ENCODE measurements at places on chromosomes 3 and 15.

DNA sequence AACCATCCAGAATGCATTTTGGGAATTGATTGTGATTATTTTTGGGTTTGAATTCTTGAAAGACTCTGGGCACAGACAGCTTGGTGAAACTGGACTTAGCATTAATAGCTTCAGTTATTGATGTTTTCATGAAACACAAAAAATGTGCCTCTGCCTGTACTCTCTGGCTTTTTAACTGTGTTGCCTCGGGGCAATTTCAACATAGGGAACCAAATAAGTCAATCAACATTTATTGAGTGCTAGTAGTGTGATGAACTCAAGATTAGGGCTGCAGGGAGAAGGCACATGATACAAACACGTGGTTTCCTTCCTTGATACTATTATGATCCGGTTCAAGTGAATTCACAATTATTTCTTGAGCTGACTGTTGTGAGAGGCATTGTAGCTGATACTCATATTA lies 50.8 kb downstream of the UNC13C start:
- DNase-seq, result no peak

DNA sequence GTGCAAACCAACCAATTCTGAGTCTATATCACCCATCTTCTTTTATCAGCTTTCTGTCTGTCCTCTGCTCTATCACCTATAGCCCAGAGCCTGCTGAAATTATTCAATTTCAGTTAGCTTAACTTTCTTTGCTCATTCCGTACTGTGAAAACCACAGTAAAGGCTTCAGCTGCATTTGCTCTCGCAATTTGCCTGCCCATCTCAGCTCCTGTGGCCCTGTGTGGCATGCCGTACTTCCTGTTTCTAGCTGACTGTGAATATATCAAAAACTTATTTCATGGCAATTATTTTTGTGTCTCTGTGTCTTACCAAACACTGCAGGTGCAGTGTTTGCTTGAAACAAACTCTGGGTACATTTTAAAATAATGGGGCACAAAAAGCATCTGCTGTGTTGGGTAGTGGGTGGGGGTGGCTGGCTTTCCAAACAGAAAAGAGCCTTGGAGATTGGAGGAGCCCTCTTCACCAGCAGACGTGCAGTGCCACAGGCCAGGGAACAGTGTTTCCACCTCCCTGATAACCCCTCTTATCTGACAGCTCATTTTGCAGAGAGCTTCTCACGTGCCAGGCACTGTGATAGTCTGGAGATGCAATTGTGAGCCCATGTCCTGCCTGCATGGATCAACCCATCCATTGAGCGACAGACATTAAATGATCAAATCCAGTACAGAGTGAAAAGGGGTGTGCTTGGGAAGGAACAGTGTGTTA lies 45.2 kb downstream of the GASK1A start:
- DNase-seq, result no peak

DNA sequence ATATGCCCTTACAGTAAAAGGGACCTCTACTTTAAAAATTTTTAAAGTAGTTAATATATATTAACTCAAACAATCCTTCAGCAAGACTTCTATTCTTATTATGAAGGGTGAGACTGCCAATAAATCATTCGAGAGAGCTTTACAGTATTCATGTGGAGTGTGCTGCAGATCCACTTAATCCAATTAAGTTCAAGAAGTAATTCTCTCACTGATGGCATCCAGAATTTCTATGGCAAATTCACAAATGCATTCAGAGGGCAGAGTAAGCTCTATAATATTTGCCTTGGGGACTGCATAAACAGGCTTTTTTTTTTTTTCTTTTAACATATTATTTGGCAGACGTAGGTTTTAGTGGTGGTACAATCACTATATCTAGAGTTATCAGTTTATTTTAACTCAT lies 692.0 kb downstream of the NLGN1 start:
- DNase-seq, result no peak

DNA sequence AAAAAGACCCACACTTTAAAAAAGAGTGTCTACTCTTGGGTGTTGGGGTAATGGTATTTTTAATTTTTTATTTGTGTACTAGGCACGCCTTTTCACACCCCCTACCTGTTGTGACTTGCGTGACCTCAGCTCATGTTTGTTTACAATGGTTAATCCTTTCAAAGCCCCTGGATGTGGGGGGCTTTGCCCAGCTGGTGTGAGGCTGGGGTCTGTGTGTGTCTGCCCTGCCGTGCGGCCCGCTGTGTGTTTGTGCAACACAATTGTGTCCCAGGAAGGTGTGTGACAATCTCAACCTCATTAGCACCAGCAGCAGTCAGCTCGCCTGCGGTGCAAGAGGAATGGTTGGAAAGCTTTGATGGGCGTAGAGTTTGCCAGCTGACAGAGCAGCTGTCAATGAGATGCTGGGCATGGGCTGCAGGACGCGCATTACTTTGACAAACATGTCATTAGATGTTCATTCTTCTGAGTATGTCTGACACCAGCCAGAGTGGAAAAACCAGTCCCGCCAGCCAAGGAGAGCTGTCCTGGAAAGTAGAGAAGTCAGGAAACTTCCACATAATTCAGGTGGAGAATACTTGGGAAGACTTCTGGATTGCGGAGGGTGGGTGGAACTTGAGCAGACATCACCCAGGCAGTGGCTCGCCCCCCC lies 9.6 kb downstream of the LRRK1 start:
- no peak for DNase-seq

GRCh38 chr15:96977886-96978285 lies 647.4 kb downstream of the NR2F2 start:
- DNase-seq, result no peak

GRCh38 chr3:187567661-187568121 lies 102.5 kb downstream of the SST start:
- no peak for DNase-seq

All from SHP77 treated with DMSO at 0.1 percent for 48 hours (cell line).